Kidney capillary endothelial cell (primary cell): ENCODE measurements at places on chromosomes 4 and X.

DNA sequence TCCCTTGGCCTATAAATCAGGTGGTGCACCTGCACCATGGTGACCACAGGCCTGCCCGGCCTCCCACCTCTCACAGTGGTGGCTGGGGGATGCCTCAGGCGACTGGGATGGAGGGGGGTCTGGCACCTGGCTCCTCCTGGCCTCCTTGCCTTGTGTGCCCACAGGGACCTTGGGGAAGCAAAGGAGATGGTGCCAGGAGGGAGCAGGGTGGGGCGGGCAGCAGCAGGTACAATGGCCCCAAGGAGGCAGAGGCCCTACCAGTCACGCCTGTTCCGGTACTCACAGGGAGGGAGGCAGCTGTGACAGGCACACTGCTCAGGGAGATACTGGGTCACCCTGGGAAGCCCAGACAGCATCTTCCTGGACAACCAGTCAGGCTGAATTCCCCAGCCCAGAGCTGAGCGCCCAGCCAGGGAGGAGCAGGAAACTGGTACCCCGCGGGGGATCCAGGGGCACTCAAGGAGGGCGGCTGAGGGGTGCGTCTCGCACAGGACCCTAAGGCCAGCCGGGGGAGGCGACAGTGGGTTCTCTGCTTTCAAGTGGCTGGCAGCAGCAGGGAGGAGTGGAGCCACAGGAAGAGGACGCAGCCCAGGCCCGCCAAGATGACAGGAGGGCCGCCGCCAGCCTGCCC, 1.2 kb upstream of the TREX2 start:
- DNase-seq, result no peak

DNA sequence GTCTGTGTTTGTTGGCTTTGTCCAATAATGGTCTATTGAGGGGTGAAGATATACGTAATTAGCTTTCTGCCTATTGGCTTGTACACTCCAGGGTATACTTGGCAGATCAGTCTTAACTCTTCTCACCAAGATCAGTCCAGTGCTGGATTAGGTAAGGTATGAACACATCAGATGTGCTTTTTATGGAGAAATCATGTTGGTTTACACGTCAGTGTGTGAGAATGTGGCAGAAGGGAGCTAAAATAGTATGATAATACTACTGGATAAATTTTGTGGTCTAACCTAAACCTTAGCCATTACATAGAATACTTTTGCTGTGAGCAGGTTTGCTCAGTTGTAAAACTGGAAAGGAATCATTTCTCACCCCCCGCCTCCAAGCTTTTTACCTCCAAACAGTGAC, 4.2 kb downstream of the PDHA1 start:
- DNase-seq, result no peak

DNA sequence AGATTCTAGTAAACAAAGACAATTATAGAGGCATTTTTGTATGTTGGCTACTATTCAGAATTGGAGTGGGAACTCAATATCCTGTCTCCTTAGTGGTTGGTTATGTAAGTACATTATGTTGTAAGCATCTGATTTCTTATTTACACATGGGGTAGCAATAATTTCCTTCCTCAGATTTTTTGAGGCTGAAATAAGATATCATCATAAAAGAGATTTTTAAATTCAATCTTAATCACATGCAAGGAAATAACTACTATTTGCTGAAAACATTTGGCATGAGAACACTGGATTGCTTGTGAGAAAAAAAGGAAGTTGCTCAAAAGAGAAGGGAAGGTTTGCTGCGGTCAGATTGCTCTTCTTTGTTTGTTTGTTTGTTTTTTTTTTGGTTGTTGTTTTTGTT, 437.7 kb upstream of the HS3ST1 start:
- DNase-seq, result no peak

- DNase-seq, result no peak
Measured at GRCh38 chrX:18883234-18883960, 100.5 kb downstream of the PHKA2 start.

- no peak for DNase-seq
Measured at GRCh38 chr4:106401157-106401556, 32.6 kb upstream of the GIMD1 start.
